ENCODE measurements at places on chromosomes 13 and 19.

- DNase-seq = no peak
Measured at GRCh38 chr19:47853003-47853402, 6.0 kb upstream of the TPRX2 start.

- DNase-seq = peak; percentile 60
Measured at GRCh38 chr19:1408300-1409203, 1.2 kb downstream of the DAZAP1 start.

DNA sequence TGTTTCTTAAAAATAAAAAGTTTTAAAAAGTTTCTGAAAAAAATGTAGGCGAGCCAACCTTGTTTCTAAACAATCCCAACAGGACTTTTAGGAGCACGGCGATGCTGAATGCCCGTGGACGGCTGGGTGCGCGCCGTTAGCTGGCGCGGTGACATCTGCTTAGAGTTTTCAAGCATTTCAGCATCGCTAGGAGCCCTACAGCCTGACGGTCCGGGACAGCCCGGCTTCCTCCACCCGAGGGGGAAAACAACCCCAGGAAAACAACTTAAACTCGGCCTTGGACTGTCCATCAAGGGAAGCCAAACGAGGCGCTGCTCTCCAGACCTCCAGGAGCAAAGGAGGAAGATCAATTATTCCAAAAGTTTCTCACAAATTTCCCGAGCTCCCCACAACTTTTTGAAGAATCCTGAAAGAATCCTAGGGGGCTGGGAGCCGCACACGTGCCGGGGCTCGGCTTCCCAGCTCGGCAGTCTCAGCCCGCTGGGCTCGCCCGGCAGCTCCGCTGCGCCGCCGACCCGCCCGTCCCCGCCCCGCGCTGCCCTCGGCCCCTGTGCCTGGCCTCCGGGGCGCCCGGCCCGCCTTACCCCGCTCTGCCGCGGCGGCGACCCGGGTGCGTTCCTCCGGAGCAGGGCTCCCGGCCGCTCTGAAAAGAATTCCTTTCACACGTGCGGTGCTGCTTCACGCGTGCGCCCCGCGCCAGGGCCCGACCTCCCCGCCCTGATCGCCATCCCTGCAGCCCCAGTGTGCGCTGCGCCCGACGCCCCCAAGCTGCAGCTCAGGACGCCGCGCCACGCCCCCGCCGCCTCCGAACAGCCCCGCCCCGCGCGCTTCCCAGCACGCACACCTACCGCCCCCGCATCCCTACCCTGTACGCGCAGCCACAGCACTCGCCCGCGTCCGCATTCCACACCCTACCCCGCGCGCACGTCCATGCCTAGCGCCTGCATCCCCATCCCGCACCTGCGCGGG, at the start of gene GJA3:
GJA3 (minus strand) TSS at position 747 of the 969 bp plus-strand sequence. CDS start 17,764 bp downstream, outside the sequence.
- peak; percentile 12 for DNase-seq

- DNase-seq = no peak
Measured at GRCh38 chr13:93039131-93039530, 187.5 kb upstream of the GPC6 start.
